ENCODE measurements at places on chromosomes 6 and 20.

DNA sequence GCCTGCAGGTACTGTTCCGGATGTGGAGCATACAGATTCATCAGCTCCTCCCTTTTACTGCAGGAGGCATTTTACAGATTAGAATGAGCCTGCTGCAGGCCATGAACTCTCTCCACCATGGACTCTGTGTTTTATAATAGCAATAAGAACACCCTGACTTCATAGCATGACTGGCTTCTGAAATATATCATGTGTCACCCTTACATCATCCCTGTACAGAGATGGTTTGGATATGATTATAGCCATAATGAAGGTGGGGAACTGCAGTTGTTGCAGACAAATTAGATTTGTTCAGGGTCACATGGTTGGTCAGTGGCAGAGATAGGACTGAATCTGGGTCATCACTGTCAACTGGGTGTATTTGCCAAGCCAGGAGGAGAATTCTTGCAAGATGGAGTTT, 100.7 kb downstream of the FOXO3 start:
- DNase-seq, result no peak

DNA sequence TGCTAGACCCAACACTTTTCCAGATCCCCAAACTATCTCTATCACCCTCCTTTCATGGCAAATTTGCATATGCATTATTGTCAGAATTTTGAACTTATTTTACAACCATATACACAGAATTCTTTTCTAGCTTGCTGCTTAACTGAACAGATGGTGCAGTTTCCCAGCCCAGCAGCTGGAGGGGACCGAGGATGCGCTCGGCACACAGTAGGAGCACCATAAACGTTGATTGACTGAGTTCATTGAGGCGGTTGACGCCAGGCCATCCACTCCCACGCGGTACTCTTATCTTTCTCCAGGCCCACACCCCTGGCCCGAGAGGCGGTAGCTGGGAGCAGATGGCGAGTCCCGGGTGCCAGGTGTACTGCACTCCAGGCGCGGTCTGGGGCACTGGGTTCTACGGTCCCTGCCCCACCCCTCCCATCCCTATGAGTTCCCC, 6.8 kb upstream of the SOX4 start:
- DNase-seq, result peak; percentile 80

GRCh38 chr6:138607478-138608433, 108.5 kb upstream of the NHSL1 start:
- no peak for DNase-seq

DNA sequence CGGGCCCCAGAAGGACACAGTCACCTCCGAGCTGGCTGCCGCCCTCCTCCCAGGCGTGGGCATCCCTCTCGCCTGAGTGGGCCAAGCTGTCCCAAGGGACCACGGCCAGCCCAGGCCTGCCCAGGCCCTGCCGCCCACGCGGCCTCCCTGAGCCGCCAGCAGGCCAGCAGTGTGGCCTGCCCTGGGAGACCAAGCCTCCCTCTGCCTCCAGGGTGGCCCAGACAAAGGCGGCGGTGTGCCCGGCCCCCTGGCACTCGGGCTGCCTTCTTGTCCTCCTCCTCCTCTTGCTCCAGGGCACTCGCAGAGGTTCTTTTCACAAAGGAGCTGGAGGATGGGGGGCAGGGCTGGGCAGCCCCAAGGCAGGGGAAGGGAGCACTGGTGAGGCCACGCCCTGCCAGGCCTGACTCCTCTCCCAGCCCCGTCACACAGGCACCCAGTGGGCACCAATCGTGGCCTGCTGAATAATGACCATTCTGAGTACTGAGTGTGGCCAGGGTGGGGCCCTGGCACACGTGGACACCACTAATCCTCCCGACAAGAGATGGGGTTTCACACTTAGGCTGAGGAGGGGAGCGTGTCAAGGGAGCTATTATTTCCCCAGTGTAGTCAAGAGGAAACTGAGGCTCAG, 25.3 kb downstream of the NOL4L start:
- no peak for DNase-seq

- no peak for DNase-seq
Observed at GRCh38 chr6:161101517-161101916, 109.9 kb downstream of the MAP3K4 start.

- no peak for DNase-seq
Observed at GRCh38 chr6:71280701-71281100, 7.9 kb upstream of the OGFRL1 start.

DNA sequence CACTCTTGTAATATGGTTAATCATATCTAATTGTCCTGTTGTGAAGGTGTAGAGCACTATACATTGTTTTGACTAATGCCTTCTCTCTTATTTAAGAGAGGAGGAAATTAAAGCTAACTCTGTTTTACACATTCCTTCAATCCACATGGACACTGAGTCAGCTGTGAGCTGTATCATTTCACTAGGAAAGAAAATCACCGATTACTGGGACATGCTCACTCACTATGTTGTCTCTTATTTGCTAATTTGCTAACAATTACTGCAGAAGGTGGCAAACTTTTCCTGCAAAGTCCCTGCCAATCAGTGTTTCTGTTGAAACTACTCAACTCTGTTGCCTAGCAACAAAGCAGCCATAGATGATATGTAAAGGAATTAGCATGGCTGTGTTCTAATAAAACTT, 98.2 kb downstream of the BCAS1 start:
- no peak for DNase-seq

GRCh38 chr6:168866534-168866933, 387.1 kb downstream of the THBS2 start:
- DNase-seq, result no peak

DNA sequence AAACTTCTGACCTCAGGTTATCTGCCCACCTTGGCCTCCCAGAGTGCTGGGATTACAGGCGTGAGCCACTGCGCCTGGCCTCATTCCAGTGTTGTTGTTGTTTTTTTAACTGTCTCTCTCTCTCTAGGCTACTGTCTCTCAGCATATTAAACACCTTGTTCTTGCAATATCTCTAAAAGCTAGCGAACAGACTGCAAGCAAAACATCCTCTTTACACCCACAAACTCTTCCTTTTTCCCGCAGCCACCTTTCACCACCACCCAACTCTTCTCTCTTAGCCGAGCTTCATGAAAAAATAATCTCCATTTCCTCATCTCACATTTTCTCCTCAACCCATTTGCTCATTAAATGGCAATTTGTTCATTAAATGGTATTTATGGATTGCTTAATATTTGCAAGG, 45.5 kb downstream of the SGK1 start:
- DNase-seq, result no peak

GRCh38 chr20:15191082-15191723, 853.8 kb upstream of the FLRT3 start:
- no peak for DNase-seq

DNA sequence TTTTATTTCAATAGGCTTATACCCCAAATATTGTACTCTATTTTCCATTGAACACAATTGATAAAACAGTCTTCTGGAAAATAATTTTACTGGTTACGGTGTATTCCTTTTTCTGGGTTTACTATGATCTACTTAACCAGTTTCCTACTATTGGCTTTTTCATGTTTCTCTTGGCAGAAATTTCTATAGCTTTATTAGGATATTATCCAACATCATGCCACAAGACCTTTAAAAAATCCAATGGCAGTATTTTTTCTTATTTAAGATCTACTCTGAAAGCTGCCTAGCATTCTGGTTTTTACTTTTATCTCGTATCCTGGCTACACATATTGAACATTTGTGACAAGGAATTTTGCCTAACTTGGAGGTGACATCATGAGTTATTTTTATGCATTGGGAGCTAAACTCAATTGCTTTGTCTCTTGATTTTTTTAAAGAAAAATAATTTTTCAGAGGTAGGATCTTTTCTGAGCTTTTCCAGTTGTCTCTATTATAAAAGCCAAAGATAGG, 45.5 kb downstream of the SLC9A8 start:
- DNase-seq, result no peak
